Cerebellum (tissue), 4 donors: ENCODE measurements at places on chromosomes 3 and 15. TPM values are rescaled to one million over a fixed set of nuclear protein-coding genes. Genes with fewer than 3 reads are reported as not detected.

DNA sequence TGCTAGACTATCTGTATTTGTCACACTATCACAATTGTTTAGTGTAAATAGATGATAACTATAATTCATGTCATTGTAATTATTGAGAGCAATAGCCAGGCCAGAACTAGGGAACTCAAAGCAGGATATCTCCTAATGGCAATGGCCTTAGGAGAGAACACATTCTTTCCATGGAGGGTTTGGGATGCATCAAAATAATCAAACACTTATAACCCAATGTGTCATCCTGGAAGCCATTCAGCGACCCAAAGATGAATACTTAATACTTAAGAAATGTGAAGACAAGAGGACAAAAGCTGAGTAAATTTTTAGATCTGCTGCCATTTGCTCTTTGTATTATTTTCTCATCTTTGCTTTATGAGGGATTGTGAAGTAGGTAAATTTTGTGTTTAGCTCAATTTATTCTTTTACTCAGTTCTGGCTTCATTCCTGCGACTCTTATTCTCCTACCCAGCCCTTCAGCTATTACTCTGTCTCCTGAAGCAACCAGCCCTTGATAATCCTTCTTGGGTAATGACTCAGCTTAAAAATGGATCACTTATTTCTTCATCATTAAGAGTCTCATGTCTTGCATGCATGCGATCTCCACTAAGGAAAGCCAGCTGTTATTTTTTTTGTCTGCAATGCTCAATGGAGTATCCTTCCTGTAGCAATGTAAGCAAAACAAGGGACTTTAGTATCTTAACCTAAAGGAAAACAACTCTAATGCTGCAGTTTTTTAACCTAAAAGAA, 2.0 kb downstream of the OR4F15 start:
- no peak for DNase-seq

- no peak for DNase-seq
Observed at GRCh38 chr3:195226900-195227447, 44.0 kb downstream of the XXYLT1 start.

GRCh38 chr3:45593708-45594601, 596 bp upstream of the LIMD1 start:
- DNase-seq = peak; percentile 34

GRCh38 chr3:126521122-126521891, 2.6 kb upstream of the CHST13 start:
- DNase-seq = no peak

DNA sequence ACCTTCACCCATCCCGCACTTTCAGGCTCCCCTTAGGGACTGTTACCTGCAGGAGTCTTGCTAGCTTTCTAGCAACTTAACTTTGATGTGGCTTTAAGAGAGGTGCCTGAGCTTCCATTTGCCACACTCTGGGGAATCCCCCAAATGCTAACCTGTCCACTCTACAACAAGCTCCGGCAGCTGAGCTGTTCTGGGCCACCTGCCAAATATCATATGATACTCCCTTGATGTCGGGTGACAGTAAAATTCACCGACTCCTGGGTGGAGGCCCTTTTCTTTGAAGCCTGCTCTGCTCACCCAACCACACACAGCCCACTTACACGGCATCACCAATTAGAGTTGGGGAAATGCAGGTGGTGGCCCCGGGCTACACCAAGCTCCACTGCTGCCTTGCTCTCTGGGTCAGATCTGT, 38.0 kb upstream of the XCR1 start:
- DNase-seq = no peak

- no peak for DNase-seq
Observed at GRCh38 chr3:31680072-31680870, 147.5 kb downstream of the STT3B start.

Gene CSPG5
- total RNA-seq = 47.6 TPM

- no peak for DNase-seq
Observed at GRCh38 chr3:120516136-120516535, 65.3 kb upstream of the FSTL1 start.

GRCh38 chr15:94840794-94841783, 609.7 kb downstream of the MCTP2 start:
- no peak for DNase-seq

Gene LIPC
- total RNA-seq = not detected

DNA sequence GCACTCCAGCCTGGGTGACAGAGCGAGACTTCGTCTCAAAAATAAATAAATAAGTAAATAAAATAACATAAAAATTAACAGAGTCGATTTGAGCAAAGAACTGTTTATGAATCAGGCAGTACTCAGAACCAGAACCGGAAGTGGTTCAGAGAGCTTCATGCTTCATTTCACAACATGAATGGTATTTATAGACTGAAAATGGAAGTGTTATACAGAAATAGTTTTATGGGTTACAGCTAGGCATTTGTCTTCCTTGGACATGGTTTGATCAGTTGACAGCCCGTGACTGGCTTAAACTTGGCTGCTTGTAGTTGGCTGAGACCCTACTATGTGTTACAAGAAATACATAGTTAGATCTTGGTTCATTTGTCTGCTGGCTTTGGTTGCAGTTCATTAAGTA, 216.0 kb upstream of the MCTP2 start:
- DNase-seq = no peak

- no peak for DNase-seq
Observed at GRCh38 chr15:100595964-100596363, 6.0 kb downstream of the LINS1 start.

- no peak for DNase-seq
Observed at GRCh38 chr3:171556148-171556547, 95.9 kb upstream of the TNIK start.

Gene ADAMTS17
- total RNA-seq = 4.4 TPM
